ENCODE measurements at places on chromosomes 7 and 10.

- no peak for DNase-seq
Observed at GRCh38 chr10:113459626-113460280, 93.1 kb upstream of the HABP2 start.

DNA sequence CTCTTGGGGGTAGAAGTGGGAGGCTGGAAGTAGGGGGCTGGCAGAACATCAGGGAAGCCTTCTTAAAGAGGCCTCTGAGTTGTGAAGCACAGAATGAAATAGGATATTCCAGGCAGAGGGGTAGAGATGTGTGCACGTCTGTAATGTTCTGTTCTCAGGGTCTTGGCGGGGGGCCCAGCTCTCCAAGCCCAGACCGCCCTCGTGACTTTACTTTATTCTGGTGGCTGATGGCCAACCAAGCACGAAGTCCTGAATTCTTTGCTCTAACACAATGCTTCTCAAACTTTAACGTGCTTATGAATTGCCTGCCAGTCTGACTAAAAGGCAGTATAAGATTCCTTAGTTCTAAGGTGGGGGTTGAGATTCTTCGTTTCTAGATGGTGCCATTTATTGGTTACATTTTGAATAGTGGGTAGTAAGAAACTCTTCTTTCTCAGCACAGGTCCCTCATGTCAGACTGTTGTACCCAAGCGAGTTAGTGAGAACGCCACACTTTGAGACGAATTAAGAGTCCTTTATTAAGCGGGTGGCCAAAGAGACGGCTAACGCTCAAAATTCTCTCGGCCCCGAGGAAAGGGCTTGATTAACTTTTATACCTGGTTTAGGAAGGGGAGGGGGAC lies 8.2 kb downstream of the PRXL2A start:
- no peak for DNase-seq

- no peak for DNase-seq
Observed at GRCh38 chr10:15440204-15440711, 69.2 kb upstream of the FAM171A1 start.

DNA sequence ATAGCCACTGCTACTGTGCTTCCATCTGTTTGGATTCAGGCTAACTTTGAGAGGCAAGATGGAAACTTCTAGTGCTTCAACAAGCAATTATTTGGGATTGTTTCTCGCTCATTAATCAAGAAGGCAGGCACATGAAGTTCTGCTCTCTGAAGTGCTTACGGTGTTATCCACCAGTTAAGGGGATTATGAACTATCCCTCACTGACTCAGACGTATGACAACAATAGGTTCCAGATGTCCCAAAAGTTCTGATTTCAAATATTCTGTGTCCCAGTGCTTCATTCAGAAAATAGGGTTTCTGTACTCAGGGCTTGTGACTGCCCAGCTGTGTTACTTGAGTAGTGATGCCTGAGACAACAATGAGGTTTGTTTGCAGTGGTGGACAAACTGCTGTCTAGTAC lies 81.0 kb downstream of the HACD1 start:
- no peak for DNase-seq

DNA sequence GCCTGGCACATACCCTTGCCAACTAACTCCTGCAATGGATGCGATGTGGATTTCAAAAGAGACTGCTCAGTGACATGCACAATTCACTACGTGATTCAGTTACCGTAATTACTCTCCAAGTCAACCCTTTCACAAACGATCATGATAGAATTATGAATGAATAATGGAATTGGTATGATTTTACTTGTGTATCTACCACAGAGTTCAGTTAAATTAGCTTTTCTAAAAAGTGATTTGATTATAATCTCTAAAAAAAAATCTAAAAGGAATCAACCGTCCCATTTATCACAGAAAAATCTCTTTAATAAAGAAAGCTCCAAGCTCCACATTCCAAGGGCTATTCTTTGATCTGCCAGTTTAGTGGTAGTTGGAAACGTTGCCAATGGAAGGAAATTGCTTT lies 30.4 kb upstream of the RSU1 start:
- DNase-seq: no peak

GRCh38 chr7:129832701-129833227 lies 120.0 kb downstream of the UBE2H start:
- DNase-seq: no peak

GRCh38 chr10:78870458-78870857 lies 198.3 kb upstream of the ZMIZ1 start:
- DNase-seq: no peak

DNA sequence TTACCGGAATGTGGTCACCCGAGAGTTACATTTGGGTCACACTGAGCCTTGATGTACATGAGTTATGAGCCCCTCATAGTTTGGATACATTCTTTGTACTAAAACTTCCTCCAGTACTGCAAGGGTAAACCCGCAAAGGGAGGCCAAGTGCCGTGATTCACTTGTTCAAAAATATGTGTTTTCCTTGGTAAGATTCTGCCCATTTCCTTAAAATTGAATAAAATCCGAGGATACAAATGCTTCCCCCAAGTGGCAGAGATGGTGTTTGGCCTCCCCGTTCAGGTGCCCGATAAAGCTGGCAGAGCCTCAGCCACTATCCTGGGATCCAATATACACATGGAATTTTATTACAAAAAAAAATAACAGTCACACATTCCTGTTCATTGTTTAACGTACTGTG lies 268.3 kb downstream of the DIP2C start:
- no peak for DNase-seq

GRCh38 chr10:28872587-28873165 lies 195.4 kb downstream of the BAMBI start:
- DNase-seq: no peak

DNA sequence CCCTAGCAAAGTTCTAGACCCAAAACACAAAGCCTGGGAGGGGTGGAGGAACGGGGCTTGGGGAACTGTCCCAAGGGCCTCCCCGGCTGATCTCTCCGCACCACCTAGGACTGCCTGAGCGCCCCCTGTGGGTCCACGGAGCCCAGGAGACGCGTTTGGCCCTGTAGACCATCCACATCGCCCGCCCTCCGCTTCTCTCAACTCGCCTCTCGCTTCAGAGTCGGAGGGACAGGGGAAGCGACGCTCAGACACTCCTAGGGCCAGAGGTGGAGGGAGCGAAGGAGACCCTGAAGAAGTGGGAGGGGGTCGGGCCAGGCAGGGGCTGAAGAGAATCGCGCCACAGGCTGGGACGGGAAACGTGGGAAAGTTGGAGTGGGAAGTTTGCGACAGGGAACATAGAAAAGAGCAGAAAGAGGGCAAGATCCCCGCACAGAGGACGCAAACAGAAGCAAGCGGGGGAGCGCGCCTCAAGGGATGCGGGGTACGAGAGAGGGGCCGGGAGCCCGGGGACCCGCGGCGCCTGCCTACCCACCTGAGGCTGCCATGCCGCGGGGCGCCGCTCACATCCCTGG lies 378 bp downstream of the PIK3AP1 start:
- peak; percentile 43 for DNase-seq

DNA sequence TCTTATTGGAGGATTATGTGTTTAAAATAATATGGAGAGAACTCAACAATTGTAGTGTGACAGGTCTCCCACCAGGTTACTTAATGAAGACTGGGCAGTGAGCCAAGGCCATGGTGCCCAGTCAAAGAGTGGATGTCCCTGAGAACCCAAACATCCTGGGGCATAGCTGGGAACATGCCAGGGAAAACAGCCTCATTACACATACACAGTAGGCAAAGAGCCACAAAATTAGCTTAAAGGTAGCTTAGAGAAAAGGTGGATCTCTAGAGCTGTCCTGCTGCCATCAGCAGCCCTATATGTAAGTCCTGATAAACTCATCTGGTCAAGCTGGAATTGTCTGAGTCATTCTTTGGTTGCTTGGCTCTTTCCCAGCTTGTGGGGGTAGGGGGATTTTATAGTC lies 287.8 kb downstream of the PHF14 start:
- no peak for DNase-seq

- DNase-seq: no peak
Observed at GRCh38 chr7:2079332-2080059, 153.2 kb downstream of the MAD1L1 start.

GRCh38 chr10:31757831-31758230 lies 170.8 kb downstream of the ARHGAP12 start:
- DNase-seq: no peak

DNA sequence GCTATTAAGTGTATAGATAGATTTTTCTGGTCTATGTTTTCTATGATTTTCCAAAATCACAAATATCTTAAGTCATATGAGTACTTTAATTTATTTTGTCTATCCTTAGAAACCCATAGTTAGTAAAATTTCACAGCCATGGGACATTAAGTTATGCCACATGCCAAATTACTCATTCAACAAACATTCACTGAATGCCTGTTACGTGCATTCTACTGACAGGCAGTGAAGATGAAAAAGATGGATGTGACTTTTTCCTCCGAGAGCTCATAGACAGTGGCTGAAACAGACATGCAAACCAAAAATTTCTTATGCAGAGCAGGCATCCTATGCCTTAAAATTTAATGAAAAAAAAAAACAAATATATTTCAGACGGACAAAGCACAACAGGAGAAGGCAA lies 84.9 kb downstream of the CHRM2 start:
- no peak for DNase-seq

DNA sequence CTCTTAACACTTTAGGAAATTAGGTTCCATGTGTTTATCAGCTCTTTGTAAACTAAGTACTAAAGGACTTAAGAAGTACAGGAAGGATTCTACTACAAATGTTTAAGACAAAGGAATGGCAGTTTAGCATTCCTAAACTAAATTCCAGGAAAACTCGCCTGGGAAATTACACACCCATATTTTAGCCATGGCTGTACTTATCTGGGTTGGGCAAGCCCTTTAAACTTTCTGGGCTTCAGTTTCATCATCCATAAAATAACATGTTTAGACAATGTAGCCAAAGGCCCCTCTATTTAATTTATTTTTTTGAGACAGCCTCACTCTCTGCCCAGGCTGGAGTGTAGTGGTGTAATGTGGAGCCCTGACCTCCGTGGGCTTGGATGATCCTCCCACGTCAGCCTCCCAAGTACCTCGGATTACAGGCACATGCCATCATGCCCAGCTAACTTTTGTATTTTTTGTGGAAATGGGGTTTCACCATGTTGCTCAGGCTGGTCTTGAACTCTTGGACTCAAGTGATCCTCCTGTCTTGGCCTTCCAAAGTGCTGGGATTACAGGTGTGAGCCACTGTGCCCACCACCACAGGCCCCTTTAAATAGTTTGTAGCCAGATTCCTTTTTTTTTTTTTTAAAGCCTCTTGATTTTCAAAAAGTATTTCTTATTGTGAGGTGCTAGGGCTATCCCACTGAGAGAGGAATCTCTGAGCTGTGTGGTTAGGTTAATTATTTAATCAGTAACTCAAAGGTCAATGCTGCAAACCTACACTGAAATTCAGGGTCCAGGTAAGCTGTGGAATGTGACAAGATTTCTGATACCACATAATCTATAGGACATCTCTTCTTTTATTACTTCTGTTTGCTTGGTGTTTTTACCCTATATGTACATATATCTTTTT lies 32.1 kb downstream of the TMEM60 start:
- no peak for DNase-seq

All from activated T-cell treated with anti-CD3 and anti-CD28 coated beads for 24 hours (primary cell).